IMR-90 (cell line): ENCODE measurements at places on chromosomes 12 and 14.

DNA sequence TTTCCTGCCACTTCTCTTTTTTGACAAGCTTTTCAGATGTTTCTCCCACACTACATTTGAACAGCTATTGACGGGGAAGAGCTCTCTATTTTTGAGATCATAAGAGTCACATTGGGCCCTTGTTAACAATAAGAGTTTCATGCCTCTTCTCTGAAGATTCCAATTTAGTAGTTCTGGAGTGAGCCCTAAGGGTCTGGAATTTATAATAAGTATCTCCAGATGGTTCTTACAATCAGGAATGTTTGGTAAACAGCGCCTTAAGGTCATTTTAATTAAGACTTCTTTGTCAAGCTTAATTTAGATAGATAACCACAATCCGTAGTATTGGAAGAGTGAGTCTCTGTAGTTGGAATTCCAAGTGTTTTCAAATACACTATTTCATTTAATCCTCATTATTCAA, 60.6 kb upstream of the HECTD1 start:
- DNase-seq, result no peak

- no peak for DNase-seq
Observed at GRCh38 chr14:93788293-93788542, at the start of gene PRIMA1. Gene PRIMA1 (minus strand): TSS chr14:93788485. CDS start chr14:93787718, 767 bp downstream.

DNA sequence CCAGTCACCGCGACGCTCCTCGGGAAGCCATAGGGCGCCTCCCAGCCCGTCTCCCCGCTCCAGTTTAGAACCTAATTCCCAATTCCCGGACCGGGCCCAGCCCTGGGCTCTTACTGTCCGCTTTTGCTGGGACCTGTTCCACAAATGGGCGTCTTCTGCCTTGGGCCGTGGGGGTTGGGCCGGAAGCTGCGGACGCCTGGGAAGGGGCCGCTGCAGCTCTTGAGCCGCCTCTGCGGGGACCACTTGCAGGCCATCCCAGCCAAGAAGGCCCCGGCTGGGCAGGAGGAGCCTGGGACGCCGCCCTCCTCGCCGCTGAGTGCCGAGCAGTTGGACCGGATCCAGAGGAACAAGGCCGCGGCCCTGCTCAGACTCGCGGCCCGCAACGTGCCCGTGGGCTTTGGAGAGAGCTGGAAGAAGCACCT, 797 bp downstream of the UNG start:
- DNase-seq, result peak; percentile 60

- no peak for DNase-seq
Observed at GRCh38 chr12:120584343-120585149, 3.3 kb upstream of the POP5 start.

DNA sequence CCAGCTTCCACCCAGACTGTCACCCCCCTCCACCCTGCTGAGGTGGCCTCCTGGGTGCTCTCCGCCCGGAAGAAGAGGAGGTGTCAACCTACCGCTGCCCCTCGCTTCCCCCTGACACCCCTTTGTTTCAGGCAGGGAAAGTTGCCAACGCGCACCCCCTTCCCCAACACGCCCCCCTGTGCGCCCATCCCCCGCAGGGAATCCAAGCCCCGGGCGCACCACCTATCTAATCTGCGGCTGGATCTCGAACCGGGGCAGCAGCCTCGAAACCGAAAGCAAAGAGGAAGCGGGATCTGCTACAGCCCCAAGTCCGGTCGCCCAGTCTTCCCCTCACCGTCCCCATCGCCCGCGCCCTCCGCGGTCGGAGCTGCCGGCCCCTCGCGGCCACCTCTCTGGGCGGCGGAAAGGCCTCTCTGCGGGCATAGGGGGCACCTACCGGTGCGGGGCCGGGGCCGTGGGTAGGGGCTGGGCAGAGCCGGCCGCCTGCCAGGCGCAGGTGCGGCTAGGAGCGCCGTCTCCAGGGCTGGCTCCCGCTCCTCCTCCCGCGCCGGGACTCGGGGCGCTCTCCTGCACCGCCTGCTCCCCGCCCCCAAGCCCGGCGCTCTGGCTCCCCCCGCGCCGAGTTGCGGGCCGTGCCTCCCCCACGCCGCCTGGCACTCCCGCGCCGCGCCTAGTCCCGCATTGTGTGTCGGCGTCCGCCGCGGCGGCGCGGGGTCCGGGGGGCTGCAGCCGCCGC, 18.3 kb upstream of the PLEKHH1 start:
- DNase-seq, result peak; percentile 33

DNA sequence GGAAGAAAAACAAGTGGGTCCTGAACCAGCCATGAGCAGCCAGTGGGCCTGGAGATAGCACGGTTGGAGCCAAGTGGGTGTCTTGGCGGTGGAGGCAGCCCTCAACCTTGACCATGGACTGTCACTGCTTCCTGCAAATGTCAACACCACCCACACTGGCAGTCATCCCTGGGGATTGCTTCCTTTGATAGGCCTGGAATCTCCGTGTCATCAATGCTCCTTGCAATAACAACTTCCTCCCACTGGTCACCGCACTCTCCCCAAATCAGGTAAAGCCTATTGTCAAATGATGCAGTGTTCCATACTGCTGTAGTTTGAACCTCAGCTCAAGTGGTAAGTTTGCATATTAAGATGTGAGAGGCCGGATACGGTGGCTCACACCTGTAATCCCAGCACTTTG, 129.1 kb downstream of the NTF3 start:
- no peak for DNase-seq

DNA sequence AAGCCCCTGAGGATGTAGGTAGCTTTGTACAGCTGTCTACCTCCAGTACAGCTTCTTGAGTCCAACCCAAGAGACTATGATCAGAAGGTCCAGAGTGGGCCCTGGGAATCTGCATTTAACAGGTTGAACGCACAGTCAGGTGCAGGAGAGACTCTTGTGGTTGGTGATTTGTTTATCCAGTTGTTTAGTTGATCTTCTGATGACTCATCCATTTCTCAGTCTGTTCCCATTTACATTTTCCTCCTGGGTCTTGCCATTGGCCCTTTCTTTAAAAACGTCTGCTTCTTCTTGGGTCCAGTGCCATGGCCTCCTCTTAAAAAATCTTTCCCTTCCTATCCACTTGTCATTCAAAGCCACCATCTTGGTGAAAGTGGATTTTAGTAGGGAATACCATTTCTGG, 734.2 kb downstream of the MED13L start:
- peak; percentile 5 for DNase-seq

GRCh38 chr12:122827258-122827657, 8.0 kb upstream of the HIP1R start:
- no peak for DNase-seq

DNA sequence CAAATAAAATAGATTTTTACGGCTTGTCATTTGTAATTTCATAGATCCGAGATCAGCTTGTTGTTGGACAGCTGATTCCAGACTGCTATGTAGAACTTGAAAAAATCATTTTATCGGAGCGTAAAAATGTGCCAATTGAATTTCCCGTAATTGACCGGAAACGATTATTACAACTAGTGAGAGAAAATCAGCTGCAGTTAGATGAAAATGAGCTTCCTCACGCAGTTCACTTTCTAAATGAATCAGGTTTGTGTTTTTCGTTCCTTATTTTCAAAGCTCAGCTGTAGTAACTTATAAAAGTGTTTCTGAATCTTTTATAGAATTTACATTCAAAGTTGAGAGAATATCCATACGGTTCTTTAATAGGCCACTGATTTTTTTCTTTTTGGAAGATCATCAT, 89.1 kb downstream of the LRRK2 start:
- DNase-seq, result no peak

DNA sequence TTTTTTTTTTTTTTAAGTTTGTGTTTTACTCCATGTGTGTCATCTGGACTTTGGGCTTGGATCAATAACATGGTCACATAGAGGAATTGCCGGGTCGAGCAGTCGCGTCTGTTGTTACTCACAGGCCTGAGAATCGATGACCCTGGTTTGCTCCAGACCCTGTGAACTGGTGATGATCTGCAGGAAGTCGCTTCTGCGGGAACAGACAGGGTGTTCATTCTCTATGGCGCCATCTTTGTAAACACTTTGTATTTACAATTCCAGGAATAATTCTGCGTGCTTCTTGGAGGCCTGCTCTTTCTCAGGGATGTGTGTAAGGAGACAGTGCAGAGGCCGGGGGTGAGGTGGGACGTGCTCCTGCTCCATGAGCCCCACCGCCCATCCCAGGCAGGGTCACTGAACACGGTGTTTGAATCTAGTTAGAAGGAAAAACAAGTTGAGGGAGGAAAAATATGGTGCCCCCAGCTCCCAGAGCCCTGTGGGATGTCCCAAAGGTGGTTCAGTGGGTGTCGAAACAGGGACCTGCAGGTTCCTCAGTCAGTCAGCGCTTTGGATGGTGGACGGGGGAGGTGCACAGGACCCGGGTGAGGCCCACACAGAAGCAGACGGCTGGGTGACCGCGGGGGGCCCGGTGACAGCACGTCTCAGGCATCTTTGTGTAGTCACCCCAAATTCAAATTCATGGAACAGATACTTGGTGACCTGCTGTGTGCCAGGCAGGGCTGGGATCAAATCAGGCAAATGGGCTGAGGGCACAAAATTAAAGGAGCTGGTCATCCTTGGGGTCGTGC, 58.8 kb downstream of the ADGRD1 start:
- no peak for DNase-seq

DNA sequence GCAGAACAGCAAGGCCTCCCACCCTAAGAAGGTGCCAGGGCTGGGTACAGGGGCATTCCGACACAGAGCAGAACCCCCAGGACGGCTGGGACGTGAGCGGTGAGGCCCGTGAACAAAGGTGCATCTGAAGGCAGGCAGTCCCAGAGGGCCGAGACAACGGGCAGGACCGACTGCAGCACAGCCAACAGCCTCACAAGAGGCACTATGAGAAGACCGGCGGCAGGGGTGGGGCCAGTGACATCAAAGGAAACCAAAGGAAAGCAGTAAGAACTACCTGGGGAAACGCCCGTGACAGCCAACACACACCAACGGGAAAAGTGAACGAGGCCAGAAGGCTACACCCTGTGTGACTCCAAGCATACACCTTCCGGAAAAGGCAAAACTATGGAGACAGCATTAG, 9.1 kb downstream of the BTBD6 start:
- no peak for DNase-seq

DNA sequence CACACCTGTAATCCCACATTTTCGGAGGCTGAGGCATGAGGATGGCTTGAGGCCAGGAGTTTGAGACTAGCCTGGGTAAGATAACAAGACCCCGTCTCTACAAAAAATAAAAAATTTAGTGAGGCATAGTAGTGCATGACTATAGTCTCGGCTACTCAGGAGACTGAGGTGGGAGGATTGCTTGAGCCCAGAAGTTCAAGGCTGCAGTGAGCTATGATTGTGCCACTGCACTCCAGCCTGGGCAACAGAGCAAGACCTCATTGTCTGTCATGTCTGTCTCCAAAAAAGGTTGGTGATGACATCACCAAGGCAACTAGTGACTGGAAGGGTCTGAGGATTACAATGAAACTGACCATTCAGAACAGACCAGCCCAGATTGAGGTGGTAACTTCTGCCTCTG, 83.5 kb upstream of the COCH start:
- DNase-seq, result no peak

- DNase-seq, result no peak
Observed at GRCh38 chr12:47975816-47976215, 12.4 kb downstream of the TMEM106C start.

DNA sequence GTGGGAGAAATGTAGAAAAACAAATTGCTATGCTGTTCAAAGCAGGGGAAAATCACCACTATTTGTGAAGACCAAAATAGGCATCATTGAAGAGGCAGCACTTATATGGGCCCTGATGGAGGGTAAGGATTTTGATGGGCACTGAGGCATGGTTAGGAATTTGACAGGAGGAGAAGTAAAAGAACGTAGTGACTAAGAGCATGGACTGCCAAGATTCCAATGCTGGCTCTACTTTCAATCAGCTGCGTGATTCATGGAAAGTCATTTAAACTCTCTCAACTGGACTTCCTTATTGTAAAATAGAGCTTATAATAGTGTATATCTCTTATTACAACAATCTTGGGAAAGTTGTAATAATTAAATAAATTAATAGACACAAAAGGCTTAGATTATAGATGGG, 267.7 kb upstream of the G2E3 start:
- peak; percentile 75 for DNase-seq

DNA sequence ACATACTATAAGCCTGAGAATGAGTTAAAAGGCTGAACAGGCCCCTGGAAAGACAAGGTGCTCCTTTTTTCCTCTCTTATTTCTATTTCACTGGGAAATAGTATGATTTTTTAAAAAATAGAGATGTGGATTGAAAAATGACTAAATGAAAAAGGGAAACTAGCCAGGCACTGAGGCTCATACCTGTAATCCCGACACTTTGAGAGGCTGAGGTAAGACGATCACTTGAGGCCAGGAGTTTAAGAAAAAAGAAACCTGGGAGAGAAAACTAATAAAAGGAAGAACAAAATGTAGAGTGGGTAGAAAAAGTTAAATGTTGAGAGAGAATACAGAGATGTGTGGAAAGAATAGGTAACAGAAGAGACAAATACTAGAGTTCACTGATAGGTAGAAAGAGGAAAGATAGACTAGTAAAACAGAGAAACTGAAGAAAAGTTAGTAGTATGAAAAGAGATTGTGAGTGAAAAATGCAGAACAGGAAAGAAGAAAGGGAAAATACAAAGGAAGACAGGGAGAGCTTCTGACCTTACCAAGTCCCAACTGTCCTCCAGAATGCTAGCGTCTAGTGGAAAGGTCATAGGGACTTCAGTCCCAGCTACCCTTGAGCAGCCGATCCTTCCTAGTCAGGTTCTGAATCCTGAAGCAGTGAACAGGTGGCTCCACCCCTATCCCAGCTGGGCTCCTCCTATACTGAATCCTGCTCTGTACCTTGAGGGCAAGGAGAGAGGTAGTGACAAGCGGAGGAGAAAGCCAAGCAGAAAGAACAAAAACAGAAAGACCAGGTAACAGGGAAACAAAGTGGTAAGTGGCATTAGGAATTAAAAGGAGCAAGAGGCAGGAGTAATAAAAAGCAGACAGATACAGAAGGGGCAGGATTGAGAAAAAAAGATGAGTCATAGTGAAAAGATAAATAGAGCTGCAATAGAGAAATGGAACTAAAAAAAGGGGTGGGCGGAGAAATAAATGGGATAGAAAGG, 7.3 kb downstream of the TMEM116 start:
- peak; percentile 46 for DNase-seq

- DNase-seq, result peak; percentile 13
Observed at GRCh38 chr12:104699489-104700190, 242.9 kb downstream of the CHST11 start.

- no peak for DNase-seq
Observed at GRCh38 chr14:78340250-78340649, 170.1 kb downstream of the NRXN3 start.

DNA sequence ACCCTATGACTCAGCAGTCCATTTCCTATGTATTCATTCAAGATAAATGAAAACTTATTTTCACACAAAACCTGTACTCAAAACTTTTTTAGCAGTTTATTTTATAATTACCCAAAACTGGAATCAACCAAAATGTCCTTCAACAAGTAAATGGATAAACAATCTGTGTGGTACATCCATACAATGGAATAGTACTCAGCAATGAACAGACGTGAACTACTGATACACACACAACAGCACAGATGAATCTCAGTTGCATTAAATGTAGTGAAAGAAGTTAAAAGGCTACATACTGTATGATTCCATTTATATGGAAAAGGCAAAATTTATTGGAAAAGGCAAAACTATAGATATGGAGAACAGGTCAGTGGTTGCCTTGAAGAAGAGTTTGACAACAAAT, 90.1 kb downstream of the KIAA0586 start:
- no peak for DNase-seq
